ENCODE measurements at places on chromosomes 5 and 9. TPM values are rescaled to one million over a fixed set of nuclear protein-coding genes. Genes with fewer than 3 reads are reported as not detected.

DNA sequence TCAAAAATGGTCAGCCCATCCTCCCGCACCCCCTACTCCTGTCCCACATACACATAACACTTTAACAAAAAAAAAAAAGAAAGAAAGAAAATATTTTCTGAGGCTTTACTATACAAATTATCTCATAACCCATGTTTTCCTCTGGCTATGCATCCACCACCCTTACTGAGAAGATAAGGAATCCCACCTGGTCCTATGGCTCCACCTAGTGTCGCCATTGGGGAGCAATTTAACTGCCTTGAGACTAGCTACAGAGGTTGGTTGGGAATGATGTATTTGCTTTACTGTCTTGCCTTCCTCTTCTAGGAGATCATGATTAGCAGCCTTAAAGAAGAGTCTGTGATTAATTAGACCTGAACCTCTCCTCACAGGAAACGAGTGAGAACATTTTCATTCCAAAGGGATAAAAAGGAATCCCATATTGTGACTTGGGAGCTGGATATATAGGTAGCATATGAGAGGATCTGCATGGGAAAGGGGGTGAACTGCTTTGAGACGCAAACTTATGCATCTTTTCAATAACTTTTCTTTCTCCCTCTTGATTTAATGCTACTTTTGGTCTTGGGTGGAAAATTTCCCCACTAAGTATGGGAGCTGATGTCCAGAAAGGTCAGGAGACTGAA, 77.7 kb upstream of the SELENOP start:
- DNase-seq, result peak; percentile 89

- no peak for DNase-seq
Observed at GRCh38 chr5:43615445-43616184, 12.6 kb downstream of the NNT start.

DNA sequence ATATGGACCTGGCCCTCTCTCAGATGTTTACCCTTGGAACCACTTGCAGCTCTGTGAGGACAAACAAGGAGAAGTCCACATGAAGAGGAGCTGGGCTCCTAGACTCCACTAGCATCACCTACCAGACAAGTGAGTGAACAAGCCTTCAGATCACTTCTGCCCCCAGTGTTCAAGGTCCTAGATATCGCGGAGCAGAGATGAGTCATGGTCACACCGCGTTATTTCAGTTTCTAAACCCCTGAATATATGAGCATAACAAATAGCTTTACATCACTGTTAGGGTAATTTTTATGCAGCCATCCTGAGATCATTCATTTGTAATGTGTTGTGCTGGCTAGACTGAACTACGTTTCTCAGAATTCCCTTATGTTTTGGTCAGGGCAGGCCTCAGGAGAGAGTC, 77.0 kb upstream of the DAP start:
- DNase-seq, result no peak

DNA sequence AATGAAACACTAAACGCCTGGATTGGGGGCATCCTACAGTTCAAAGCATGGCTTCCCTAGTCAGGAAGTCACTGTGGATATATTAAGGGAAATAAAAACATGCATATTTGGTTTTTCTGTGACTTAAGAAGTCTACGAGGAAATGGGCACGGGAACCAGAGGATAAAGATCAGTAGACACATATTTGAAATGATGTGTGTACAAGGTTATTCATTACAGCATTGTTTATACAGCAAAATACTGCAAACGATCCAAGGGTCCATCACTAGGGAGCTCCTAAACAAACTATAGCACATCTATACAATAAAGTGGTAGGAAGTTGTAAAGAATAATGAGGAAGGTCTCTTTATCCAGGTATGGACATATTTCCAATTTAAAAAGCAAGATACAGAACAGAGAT, 71.8 kb downstream of the EFNA5 start:
- DNase-seq, result no peak

GRCh38 chr5:72892846-72893245, 63.0 kb upstream of the FCHO2 start:
- DNase-seq, result no peak

- no peak for DNase-seq
Observed at GRCh38 chr5:74164725-74165235, 475.7 kb downstream of the ENC1 start.

GRCh38 chr5:116415182-116415581, 159.4 kb downstream of the SEMA6A start:
- DNase-seq, result no peak

DNA sequence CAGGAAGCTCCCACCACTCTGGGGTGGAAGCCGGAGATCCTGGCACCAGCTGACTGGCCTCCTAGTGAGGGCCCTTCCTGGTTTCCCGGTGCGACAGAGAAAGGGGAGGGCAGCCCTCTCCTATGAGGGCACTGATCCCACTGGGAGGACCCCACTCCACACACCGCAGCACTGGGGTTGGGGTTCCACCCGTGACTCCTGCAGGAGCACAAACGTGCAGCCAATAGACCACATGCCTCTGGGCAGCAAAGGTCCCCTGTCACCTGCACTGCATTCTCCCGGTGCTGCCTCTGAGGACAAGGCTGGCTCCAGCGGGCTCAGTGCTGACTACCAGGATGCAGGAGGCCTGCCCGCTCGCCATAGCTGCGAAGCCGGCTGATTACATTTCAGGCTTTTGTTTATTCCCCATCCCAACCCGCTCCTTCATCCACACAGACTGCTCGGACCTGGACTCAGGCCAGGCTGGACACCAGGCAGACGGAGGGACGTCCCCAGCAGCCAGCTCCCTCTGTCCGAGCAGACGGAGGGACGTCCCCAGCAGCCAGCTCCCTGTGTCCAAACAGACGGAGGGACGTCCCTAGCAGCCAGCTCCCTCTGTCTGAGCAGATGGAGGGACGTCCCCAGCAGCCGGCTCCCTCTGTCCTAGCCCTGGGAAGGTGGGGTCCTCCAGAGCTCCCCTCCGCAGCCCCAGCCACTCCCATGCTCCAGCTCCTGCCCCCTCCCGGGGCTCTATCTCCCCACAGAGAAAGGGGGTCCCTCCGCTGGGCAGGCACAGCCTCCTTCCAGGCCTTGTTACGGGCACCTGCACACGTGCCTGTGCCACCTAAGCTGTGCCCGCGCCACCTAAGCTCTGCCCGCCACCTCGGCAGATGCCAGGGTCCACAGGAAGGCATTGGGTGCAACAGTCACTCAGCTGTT, 8.8 kb upstream of the CEP72 start:
- peak; percentile 69 for DNase-seq

DNA sequence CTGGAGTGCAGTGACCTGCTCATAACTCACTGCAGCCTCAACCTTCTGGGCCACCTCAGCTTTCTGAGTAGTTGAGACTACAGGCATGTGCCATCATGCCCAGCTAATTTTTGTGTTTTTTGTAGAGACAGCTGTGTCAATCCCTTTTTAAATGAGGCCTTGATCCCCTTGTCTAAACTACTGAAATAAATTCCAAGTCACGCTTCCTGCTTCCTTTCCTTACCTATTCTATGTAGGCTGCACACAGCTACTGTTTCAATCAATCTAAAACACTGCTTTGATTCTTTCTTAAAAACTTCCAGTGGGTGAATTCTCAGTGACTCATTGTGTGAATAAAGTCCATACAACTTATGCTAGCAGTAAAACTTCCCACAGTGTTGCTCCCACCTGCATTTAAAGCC, 2.9 kb upstream of the C7 start:
- DNase-seq, result no peak

DNA sequence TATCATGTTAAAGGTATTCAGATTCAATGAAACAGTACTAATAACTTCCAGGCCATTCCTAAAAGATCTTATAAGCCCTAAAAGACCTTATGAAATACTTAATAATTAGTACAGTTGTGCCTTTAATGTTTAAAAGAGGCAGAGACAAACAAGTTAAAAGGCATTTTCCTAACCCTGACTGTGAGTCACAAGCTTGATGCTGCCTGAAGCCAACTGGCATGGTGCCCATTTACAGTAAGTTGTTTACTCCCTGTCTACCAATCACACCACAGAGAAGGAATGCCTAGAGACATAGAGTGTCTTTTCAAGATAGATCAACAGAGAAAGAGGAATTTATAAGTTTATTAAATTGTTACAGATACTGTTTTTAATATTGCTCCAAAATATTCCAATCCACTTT, 47.8 kb downstream of the NR3C1 start:
- peak; percentile 97 for DNase-seq

GRCh38 chr9:117414220-117414905, 494 bp downstream of the ASTN2 start:
- peak; percentile 22 for DNase-seq

- DNase-seq, result no peak
Observed at GRCh38 chr5:58366461-58366860, 93.4 kb downstream of the PLK2 start.

DNA sequence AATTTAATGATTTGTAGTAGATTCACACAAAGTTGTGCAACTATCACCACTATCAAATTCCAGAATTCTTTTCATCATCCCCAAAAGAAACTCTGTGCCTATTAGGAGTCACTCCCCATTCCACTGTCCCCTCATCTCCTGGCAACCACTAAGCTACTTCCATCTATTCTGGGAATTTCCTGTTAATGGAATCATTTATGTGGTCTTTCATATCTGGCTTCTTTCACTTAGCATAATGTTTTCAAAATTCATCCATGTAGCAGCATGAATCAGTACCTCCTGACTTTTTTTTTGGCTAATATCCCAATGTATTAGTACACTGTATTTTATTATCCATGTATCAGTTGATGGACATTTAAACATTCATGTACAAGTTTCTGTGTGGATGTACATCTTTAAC, 157.6 kb downstream of the TTC39B start:
- DNase-seq, result no peak

DNA sequence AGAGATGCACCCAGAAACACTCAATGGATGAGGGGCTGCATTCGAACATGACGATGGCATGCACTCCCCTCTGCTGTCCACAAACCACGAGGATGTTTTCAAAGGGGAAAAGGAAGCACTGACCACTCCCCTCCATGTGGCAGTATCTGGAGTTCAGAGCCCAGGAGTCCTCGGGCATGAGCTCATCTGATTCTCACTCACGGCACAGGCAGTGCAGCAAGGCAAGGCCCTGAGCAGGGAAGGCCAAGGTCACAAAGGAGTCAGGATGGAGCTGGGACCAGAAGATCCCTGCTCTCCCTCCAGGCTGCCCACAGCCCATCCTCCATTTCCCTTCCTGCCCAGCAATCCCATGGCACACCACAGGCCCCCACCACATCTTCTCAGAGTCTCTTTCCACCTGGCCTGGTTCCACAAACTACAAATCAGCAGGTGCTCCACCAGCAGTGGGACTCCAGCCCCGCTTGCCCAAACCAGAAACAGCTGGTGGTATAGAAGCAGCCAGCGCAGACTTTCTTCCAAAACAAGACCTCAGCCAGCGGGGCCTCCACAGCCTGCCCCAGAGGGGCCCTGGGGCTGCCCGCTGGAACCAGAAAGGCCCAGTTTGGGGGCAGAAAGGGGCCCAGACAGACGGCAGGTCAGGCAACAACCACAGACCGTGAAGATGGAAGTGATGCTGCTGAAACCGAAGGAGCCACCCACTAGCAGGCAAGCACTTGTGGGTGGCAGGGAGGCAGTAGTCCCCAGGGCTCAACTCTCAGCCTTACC, 12.2 kb downstream of the TNIP1 start:
- no peak for DNase-seq

- DNase-seq, result peak; percentile 31
Observed at GRCh38 chr5:134437847-134438581, 26.3 kb upstream of the CDKN2AIPNL start.

GRCh38 chr9:135620558-135620957, 18.8 kb downstream of the GLT6D1 start:
- DNase-seq, result no peak

DNA sequence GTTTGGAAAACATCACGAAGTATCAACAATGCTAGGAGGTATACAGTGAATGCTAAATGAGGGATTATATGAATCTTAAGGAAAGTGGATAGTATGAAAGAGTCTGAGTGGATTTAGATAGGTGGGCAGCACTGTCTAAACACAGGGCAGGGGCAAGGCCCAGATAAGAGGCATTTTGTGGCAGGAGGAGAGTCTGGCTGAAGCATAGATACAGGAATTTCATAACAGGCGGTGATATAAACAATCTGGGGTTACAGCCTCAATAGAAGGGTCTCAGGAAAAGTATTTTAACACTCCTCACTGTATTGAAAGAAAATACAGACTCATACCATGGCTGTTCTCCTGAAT, 96.9 kb downstream of the PLPP1 start:
- no peak for DNase-seq

- DNase-seq, result peak; percentile 67
Observed at GRCh38 chr5:141412854-141413539, at the start of gene PCDHGA10. Gene PCDHGA10 (plus strand): TSS chr5:141412987. CDS start chr5:141413176, 189 bp downstream.

DNA sequence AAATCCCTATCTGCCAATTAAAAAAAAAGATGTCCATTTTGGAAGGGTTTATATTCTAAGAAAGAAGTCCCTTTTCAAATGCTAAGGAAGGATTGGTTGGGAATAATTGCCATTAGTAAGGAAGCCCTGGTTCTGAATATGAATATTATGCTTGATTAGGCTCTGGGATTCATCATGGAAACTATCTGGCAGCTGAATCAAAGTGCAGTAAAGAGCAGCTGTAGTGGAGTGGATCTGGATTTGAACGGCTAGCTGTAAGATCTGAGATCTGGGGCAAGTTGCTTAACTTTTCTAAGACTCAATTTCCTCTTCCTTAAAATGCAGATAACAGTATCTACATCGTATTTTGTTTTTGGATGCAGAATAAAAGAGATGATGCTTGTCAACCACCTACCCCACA, 10.5 kb downstream of the IL12B start:
- peak; percentile 14 for DNase-seq

GRCh38 chr9:2495221-2496005, 126.2 kb upstream of the VLDLR start:
- no peak for DNase-seq

DNA sequence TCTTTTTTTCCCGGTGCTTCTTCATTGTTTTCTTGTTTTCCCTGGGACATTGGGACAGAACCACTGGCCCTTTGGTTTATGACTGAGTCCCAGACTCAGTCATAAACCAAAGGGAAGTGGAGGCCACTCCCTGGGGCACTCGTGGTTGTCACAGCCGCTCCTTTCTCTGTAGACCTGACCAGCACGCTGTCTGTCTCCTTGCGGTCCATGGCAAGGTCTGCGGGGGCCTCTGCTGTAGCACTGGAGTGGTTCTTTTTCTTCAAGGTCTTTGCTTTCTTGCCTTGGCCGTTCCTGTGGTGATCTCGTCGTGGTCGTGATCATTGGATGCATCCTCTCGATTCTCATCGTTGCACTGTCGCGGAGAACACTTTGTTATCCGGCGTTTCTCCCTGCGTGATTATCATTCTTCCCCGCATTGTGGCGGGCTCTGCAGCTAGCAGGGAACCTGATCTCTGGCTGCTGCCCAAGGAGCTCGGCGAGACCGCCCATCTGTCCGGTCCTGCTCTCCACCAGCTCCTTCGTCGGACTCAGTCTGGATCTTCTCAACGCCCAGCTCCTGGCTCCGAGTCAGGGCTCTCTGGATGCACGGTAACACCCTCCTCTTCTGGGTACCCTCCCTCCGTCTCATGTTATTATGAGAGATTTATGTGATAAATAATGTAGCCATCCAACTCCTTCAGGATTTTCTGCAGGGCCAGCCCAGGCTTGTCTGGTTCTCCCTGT, 43.5 kb upstream of the MPDZ start:
- DNase-seq, result no peak

Gene PIP5KL1
- 2.0 TPM for polyA plus RNA-seq

Gene TEX48
- not detected for polyA plus RNA-seq

Gene ADAMTSL2
- polyA plus RNA-seq, result 9.1 TPM

Gene C7
- polyA plus RNA-seq, result 75.8 TPM

Gene STKLD1
- 0.40 TPM for polyA plus RNA-seq

Gene NDUFAF2
- 68.8 TPM for polyA plus RNA-seq

Gene DCAF12
- 14.1 TPM for polyA plus RNA-seq

Gene PHF24
- polyA plus RNA-seq, result 0.10 TPM

Gene RNF183
- 0.12 TPM for polyA plus RNA-seq

Gene SHC3
- 1.8 TPM for polyA plus RNA-seq

Gene ACTBL2
- polyA plus RNA-seq, result 0.04 TPM

Gene FGF1
- polyA plus RNA-seq, result 1.1 TPM

Gene SLC25A2
- polyA plus RNA-seq, result 0.05 TPM

Gene SAPCD2
- 2.1 TPM for polyA plus RNA-seq

All from lung (tissue), 17 donors.